Hematopoietic multipotent progenitor cell treated with erythropoietin and hydrocortisone succinate and interleukin-3 and kit ligand, for 4 days (in vitro differentiated cells): ENCODE measurements at places on chromosomes 3 and 15.

GRCh38 chr3:52280050-52280461 is 1.6 kb upstream of the WDR82 start:
- peak; percentile 56 for DNase-seq

DNA sequence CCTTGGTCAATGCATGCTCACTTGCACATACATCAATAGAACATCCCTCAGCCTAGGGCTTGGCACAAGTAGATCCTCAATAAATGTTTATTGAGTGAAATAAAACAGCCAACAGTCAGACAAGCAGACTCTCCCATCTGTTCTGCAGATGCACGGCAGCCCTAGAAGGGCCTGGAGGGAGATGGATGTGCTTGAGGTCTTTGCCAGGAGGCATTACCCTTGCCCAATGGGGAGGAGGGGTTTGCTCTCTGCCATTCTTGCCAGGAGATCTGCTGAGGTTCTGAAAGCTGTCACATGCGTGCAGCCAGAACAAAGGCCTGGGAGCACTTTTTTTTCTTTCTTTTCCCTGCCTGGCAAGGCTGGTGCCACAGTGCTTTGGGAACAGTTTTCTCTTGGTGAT is 349.3 kb upstream of the THRB start:
- DNase-seq, result no peak

GRCh38 chr3:14305324-14305723 is 97.1 kb upstream of the SLC6A6 start:
- peak; percentile 45 for DNase-seq

- DNase-seq, result no peak
Observed at GRCh38 chr15:49844390-49844789, 223.5 kb downstream of the DTWD1 start.

- no peak for DNase-seq
Observed at GRCh38 chr15:25668236-25668795, 194.8 kb downstream of the ATP10A start.

GRCh38 chr15:32803631-32804030 is 85.8 kb downstream of the GREM1 start:
- DNase-seq, result no peak

DNA sequence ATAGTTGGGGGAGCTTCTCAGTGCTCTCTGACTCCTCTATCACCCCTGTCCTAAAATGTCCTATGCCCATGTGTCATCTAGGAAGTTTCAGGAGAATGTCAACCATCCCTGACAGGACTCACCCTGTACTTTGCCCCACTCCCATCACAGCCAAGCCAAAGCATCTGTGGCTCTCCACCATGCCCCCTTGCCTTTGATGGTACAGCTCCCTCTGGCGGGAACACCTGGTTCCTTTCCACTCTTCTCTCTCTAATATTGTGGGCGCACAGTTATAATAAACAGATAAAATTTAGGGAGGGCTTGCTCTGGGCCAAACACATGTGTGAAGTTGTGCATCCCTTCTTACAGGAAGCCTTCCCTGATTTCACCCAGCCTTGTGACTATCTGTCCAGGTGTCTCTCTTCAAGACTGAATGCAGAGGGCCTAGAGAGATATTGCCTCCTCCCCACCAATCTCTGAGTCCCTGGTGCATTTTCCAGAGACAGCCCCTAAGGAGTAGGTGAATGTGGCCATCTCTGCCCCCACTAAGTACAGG is 62.8 kb downstream of the ISG20 start:
- DNase-seq, result no peak

GRCh38 chr3:129596194-129597086 is 10.0 kb downstream of the PLXND1 start:
- DNase-seq, result peak; percentile 88

DNA sequence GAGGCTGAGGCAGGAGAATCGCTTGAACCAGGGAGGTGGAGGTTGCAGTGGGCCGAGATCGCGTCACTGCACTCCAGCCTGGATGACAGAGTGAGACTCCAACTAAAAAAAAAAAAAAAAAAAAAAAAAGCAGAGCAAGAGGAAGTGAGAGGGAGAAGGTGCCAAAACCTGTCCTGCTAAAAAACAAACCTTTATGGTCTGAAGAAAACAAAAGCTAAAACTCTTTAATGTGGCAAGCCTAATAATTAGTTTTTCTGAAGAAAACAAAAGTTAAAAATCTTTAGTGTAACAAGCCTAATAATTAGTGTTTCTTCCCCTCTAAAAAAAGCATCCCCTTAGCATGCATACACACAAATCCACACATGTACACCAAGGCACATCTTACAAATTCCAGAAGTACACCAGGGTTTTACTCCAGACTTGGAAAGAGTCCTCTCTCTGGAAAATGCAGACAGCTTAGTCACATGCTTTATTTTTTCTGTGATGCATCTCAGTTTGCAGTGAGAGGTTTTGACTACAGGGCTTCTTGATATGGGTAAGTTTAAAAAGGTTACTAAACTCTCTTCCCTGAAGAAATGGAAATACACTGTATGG is 65.9 kb downstream of the HACD2 start:
- no peak for DNase-seq

DNA sequence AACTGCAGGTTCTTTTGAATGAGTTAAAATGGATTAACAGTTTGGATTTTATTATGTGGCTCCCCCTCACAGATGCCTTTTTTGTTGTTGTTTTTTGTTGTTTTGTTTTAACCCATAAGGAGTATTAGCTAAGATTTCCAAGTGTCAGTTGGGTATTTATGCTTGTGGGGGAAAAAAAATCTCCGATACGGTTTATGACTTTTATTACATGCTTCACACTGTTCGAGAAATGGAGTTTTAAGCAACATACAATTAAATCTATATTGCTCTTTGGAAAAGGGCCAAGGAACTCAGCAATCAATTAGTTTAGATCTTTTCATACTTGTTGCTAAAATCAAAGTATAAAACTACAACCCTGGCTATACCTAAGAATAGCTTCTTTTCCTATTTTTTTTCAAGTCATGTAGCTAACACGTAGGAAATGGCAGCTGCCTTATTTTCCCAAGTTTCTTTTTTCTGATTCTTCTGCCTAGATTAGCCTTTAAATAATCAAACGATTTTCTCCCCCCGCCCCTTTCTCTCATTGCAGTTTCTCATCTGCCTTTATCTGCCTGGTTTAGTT is 16.0 kb downstream of the NR2F2 start:
- DNase-seq, result no peak

DNA sequence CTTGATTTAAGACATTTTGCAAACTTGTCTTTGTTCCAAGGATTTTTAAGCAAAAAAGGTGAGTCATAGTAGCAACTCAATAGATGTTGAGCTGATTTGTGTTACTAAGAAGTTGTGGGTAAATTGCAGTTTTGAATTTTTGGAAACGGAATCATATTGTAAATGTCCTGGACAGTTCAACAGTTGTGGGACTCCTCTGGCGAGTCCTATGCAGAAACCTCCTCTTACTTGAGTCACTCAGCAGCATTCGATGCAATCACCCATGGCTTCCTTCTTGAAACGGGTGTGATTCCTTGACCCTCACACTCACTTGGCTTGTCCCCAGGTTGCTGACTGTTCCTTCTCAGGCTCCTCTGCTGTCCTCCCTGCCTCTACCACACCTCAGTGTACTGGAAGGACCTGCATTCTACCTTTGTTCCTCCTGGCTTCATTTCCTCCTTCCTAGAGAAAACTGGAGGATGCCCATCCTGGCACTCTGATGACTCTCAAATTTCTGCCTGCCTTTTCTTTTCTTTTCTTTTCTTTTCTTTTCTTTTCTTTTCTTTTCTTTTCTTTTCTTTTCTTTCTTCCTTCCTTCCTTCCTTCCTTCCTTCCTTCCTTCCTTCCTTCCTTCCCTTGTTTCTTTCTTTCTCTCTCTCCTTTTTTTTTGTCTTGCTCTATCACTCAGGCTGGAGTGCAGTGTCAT is 52.8 kb upstream of the DGKG start:
- no peak for DNase-seq

DNA sequence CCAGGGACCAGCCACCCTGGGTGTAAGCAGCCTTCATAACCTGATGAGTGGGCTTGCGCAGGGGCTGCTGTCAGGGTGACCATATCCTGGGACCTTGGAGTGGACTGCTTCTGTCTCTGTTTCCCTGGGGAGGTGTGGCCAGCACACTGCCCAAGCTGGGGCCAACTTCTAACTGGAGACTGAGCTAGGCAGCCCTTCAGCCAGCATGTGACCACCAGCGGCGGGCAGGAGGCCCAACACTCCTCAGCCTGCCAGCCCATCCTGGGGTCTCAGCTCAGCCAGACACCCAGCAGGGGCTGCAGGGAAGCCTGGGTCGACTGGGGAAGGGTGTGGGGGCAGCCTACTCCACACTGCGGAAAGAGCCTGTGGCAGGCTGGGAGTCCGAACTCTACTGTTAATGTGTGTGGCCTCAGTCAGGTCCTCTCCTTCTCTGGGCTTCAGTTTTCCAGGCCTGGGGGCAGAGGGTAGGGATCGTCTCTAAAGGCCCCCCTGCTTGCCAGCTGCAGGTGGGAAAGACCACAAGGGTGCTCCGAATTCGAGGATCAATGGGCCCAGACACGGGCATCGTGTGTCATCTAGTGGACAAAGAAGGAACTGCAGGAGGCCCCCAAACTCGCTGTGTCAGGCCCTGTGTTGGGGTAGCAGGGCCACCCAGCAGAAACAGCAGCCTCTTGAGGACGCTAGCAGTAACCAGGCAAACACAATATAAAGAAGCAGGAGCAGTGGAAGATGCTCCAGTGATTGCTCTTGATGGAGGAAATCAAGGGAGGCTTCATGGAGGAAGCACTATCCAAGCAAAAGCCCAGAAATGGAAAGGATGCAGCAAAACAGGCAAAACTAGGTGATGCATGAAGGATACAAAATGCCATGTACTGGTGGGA is 2.0 kb upstream of the SEMA3G start:
- DNase-seq, result peak; percentile 87

GRCh38 chr3:137471558-137472204 is 292.4 kb upstream of the SOX14 start:
- DNase-seq, result no peak

- no peak for DNase-seq
Observed at GRCh38 chr15:64351265-64351664, 4.7 kb downstream of the CSNK1G1 start.

DNA sequence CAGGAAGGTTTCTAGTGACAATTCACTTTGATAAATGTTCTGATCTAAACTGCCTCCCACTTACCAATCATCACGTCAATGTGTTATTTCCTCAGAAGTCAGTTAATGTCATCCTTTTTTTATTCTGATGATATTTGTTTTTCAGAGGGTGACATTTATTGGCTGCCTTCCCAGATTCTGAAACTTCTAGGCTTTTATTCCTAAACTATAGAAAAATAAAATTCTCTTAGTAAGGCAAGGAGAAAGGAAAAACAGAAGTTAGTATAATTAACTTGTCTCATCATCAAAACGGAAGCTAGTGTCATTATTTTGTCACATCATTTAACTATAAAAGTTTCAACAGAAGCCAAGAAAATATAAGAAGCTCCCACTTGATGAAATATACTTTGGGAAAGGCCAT is 100.0 kb upstream of the C3orf80 start:
- no peak for DNase-seq

DNA sequence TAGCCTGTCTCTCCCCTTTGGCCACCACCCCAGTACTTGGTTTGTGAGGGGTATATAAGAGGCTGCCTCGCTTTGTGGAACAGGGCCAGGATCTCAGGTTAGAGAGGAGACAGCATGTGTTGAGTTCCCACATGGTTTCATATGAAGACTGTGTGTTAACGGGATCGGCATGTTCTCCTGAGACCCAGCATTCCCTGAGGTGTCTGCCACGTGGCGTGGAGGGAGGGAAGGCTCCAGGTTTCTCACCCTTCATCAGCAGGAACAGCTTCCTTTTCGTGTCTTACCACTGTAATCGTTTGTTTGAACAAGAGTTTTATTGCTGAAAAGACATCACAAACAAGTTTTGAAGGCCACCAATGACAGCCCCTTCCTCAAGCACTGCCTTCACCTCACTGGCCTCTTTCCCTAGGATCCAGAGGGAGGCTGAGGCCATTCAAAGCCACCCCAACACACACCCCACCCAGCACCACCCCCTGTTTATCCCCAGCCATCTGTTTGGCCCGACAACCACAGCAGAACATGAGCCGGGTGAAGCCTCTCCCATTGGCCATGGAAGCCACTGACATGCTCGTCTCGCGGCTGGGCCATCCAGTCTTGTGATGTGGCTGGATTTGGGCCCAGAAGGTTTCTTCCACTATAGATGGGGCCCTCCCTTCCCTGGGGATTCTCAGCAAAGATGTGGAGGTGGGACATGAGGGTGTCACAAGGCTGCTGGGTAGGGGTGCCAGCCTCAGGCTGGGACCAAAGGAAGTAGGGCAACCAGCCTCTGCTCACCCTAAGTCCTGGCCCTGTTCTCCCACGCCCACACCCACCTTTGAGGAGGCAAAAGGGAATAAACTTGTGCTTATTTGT is 10.0 kb downstream of the BHLHE40 start:
- DNase-seq, result peak; percentile 88

DNA sequence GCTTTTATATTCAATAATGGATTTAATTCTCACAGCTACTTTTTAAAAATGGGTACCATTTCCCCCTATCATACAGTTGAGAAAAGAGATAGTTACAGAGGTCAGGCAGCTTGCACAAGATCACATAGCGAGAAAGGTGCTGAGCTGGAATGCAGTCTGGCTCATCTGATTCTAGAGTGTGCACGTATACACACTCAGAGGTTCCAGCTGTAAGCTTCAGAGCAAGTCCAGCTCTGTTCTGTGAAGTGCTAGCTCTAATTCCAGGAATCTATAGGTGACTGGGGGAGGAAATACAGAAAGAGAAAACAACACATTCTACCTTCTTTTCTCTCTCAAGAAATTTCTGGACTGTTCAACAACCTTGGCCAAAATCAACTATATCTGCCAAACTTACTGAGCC is 318.7 kb downstream of the FOXP1 start:
- no peak for DNase-seq

DNA sequence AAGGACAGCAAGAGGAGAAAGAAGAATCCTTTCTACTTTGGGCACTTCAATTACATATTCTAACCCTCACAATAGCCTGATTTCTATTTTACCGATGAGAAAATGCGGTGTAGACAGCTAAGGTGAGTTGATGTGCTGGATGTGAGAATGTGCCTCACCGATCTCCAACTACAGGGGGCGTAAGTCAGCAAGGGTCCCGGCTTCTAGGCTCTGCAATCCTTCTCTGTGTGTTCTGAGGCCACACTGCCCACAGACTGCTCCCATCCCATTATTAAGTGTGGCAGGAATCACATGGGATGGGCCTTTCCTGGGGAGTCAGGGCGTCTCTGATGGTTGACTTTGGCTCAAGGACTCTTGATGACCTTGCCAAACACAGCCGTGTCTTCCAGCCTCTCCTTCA is 23.6 kb upstream of the RPL35A start:
- peak; percentile 33 for DNase-seq

- DNase-seq, result no peak
Observed at GRCh38 chr15:39669661-39670060, 88.8 kb downstream of the THBS1 start.

GRCh38 chr3:36680952-36681351 is 83.4 kb downstream of the DCLK3 start:
- no peak for DNase-seq
